A549 treated with CORT108297 at 1 μM for 4 hours (cell line): ENCODE measurements at places on chromosomes 16 and 17. TPM values are rescaled to one million over a fixed set of nuclear protein-coding genes. Genes with fewer than 3 reads are reported as not detected.

Gene FNDC8
- not detected in 5 replicates for total RNA-seq

Gene ABCA6
- total RNA-seq = 0.05 TPM in 1 of 5 replicates, not detected in the others

Gene CRHR1
- 0.13 to 0.16 TPM (median 0.14 TPM) in 3 of 5 replicates, not detected in the others for total RNA-seq

Gene PRAC1
- not detected in 5 replicates for total RNA-seq

Gene UTS2R
- not detected in 5 replicates for total RNA-seq

Gene MMP28
- 4.2 to 9.7 TPM (median 6.5 TPM) in 5 replicates for total RNA-seq

Gene CACNG1
- total RNA-seq = 0.08 to 0.25 TPM (median 0.14 TPM) in 4 of 5 replicates, not detected in the other

Gene RDM1
- total RNA-seq = 3.3 to 3.5 TPM (median 3.4 TPM) in 5 replicates

Gene SULT1A4
- total RNA-seq = 28.3 to 39.9 TPM (median 33.3 TPM) in 5 replicates

Gene DNAI2
- 0.06 to 0.09 TPM in 2 of 5 replicates, not detected in the others for total RNA-seq

Gene HBQ1
- 4.4 to 9.2 TPM (median 6.8 TPM) in 5 replicates for total RNA-seq

Gene HOXB13
- total RNA-seq = 2.1 to 2.6 TPM (median 2.4 TPM) in 5 replicates

Gene EEF2K
- total RNA-seq = 11.1 to 16.4 TPM (median 13.7 TPM) in 5 replicates

Gene FN3K
- total RNA-seq = 6.7 to 8.2 TPM (median 7.9 TPM) in 5 replicates

Gene IRX3
- 4.1 to 5.5 TPM (median 4.4 TPM) in 5 replicates for total RNA-seq

Gene KRTAP2-3
- 0.11 to 0.18 TPM (median 0.17 TPM) in 3 of 5 replicates, not detected in the others for total RNA-seq

Gene CD68
- total RNA-seq = 30.8 to 38.1 TPM (median 35.8 TPM) in 5 replicates

Gene CAMKK1
- total RNA-seq = 14.0 to 18.0 TPM (median 17.6 TPM) in 5 replicates

Gene LRRC46
- total RNA-seq = 2.7 to 4.0 TPM (median 3.5 TPM) in 5 replicates
